ENCODE measurements at places on chromosomes 5 and 9.

DNA sequence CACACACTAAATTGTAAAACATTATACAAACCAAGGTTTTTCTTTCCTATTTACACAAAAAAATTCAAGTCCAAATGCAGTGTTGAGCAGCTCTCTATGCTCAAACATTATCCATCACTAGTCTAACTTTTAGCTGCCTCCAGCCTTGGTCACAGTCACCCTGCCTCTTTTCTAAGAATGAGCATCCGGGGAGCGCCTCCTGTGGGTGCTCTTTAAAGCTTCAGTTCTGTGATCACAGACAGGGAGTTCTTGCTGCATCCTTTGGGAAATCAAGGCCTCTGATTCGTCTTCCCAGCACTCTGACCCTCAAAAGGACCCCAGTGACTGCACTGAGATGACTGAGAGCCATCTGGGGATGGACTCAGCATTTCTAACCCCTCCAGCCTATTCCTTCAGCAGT is 289.6 kb downstream of the SEC61B start:
- no peak for DNase-seq

DNA sequence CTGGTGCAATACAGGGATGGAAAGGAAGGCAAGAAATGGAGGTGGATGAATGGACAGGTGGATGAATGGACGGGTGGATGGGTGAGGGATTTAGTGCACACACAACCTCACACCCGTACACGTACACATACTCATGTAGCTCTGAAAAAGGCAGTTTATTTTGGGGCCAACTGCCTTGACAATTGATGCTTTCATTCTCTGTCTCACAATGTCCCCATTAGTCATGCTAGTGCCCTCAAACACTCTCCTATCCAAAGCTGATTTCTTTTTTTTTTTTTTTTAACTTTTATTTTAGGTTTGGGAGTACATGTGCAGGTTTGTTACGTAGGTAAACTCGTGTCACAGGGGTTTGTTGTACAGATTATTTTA is 495.0 kb downstream of the DMAC1 start:
- no peak for DNase-seq

DNA sequence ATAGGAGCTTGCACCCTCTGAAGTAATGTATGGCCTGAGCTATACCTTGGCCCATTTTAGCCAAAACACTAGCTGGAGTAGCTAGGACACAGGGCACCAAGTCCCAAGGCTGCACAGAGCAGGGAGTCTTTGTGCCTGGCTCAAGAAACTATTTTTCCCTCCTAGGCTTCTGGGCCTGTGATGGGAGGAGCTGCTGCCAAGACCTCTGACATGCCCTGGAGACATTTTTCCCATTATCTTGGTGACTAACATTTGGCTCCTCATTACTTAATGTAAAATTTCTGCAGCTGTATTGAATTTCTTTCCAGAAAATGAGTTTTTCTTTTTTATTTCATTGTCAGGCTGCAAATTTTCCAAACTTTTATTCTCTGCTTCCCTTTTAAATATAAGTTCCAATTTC is 1099.2 kb downstream of the CDH18 start:
- no peak for DNase-seq

DNA sequence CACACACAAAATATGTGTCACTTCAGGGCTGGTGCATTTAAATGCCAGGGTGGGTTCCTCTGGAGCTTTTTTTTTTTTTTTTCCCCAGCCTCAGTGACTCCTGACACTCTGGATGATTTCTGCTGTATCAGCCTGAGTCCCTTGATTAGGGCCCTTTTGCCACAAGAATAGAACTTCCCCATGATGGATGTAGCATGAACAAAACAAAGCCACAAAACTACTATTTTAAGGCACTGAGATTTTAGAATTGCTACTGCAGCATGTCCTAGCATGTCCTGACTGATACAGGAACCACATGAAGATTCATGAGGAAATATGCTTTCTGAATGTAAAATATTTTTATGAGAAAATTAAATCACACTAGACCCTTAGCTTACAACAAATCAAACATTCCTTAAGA is 13.9 kb upstream of the ADGRD2 start:
- DNase-seq = no peak

- no peak for DNase-seq
Measured at GRCh38 chr5:180689775-180690174, 40.4 kb upstream of the FLT4 start.

Data from NCI-H82 (cell line).